ENCODE measurements at places on chromosomes 5 and 9.

DNA sequence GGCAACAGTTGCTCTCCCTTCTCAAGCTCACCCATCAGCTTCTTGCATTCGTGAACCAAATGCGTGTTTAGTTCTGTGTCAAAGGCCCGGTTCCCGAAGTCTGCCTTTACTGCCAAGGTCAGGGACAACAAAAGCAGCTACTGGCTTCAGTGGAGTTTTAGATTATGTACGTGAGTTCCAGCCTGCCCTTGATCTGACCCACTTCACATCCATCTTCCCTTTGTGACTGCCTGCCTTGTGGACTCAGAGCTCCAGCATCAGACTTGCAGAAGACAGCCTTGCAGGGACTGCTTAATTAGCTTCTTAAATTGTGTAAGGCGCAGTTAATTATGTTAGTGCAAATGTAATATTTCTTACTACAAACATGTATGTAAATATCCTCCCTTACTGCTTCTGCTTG is 774.7 kb upstream of the EDIL3 start:
- no peak for DNase-seq

- no peak for DNase-seq
Observed at GRCh38 chr5:156716591-156717380, 133.3 kb upstream of the PPP1R2B start.

GRCh38 chr5:16884595-16884994 is 51.5 kb downstream of the MYO10 start:
- DNase-seq: no peak

DNA sequence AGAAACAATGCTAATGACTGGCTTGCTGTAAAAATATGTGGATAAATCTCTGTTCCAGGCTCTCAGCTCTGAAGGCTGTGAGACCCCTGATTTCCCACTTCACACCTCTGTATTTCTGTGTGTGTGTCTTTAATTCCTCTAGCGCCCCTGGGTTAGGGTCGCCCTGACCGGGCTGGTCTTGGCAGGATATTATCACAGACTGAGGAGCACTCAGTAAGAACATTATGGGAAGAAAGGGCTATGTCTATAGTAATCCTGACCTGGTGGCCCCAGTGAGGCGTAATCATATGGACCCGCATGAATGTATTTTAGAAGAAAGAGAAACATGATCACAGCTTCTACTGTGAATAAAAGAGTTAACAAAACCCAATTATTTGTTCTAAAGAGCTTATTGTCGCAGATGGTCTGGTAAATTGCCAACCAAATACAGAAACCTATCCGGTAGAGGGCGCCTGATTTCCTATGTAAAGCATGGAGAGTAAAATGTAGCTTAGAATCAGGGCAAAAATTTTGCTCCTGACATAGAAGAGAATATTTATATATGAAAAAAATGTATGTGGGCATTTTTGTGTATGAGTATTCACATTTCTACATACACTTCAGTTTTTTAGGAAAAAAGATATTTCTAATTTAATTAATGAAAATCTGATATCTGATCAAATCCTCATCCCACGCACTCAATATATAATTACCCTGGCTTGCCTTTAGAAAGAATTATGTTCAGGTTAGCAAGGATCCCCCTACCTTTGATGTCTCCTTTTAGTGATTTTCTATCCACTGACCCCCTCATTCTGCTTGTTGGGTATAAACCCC is 5.8 kb upstream of the IFNA1 start:
- DNase-seq: no peak

DNA sequence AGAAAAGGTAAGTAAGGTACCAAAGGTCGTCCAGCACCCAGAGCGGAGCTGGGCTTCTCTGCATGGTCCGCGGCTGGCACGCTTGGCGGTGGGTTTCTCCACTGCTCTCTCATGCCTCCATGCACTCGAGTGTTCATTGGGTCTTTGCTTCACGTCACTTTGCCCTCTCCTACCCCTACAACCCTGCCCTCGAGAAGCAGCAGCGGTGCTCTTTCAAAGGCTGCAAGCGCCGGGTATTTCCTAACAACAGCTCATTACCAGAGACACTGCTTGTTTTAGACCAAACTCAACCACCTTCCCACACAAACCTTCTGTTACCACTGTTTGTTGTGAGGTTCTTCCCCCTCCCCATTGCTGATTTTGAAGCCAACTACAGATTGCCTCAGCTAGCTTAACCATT is 21.5 kb upstream of the ZBTB34 start:
- no peak for DNase-seq

All from left forelimb (tissue), 1 donor.